ENCODE measurements at places on chromosomes 2 and 18.

DNA sequence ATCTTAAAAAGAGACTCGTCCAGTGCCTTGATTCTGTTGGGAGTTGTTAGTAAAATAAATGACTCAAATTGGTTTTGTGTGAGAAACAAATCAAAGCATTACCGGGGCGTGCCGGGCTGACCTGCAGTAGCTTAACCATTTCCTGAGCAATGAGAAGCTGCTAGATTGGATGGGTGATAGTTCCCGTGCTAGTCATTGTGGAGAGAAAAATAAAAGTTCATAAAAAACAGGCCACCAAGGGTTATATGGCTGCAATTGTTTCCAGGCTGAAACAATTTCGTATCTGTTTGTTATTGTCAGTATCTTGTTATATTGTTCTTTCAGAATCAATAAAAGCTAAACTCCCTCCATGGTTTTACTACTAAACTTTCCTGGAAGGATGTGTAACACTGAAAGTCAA lies 314.4 kb downstream of the MTX2 start:
- no peak for DNase-seq

DNA sequence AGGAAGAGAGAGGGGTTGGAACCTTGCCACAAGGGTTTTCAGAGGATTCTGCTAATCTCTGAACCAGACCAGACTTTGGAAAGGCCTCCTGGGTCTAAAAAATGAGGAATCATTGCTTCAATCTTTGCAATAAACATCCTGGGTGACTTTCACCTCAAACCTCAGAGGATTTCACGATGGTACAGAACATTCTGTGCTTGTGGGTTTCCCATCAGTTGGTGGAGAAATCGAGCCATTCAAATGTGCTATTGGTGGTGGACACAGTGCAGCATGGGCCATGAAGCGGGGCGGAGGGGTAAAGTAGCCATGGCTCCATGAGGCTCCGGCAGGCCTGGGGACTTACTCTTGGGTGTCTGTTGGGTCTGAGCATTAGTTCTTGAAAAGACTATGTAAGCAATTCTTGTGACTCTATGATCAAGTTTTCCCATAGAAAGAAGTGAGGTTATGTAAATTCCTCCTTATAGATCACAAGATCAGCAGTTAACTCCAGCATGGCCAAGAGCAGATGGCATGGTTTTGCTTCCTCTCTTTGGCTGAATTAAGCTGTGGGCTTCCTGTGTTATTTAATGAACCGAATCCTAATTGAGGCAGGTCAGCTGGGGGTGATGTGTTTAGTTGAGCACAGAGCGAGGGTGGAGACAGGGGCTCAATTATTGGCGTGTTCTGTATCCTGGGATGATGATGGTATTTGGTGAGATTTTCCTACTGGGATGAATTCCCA lies 1.9 kb upstream of the IL1R2 start:
- no peak for DNase-seq

DNA sequence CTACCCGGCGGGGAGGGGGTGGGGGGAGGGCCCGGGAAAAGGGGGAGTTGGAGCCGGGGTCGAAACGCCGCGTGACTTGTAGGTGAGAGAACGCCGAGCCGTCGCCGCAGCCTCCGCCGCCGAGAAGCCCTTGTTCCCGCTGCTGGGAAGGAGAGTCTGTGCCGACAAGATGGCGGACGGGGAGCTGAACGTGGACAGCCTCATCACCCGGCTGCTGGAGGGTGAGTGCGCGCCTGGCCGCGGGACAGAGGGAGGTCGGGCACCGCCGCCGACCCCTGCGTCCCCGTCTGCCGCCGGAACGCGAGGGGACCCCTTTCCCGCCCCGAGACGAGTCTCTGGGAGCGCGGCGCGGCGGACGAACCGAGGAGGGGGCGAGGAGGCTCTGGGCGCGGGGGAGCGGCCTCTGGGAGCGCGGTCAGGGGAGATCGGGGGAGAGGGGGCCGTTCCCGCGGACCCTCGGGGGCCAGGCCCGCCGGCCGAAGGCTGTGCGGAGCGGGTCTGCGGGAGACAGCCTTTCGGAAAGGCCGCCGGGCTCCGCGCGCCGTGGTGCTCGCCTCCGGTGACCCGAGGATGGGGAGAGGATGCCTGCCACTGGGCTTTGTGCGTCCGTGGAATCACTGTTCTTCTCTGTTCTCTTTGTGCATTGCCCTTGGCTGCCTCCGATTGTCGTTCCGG lies 463 bp downstream of the PPP1CB start:
- no peak for DNase-seq

- DNase-seq: no peak
Measured at GRCh38 chr18:56795381-56795780, 144.2 kb downstream of the WDR7 start.

GRCh38 chr18:58196164-58196563 lies 152.1 kb downstream of the NEDD4L start:
- no peak for DNase-seq

DNA sequence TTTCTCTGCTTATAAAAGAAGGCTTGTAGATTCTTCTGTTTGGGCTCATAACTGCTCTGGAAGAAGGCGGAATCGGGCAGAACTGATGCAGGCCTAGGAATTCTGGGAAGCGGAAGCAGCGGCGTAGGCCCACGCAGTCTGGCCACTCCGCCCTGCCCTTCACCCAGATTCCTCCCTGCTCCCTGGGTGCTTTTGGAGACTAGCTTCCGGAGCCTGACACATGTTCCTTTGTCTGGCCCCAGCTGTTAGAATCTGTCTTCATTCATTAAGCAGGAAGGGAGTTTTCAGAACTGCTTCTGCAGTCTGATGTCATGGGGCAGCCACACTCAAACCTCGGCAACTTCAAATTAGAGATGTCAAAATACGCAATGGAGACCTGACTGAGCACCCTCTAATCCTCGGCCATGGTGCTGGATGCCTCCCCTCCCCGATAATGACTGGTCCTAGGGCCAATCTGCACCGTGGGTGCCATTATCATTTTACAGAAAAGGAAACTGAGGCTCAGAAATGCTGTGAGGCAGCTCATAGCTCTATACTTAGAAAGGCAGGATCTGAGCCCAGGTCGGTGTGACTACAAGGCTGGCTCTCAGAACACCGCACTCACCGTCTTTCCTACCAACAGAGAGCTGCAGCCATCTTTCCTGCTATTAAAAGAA lies 275.7 kb downstream of the MYCN start:
- DNase-seq: no peak

GRCh38 chr2:19123556-19123955 lies 234.9 kb downstream of the OSR1 start:
- no peak for DNase-seq

GRCh38 chr18:692824-693223 lies 19.6 kb downstream of the ENOSF1 start:
- no peak for DNase-seq

Data from kidney epithelial cell (primary cell).